Stimulated activated CD8-positive, alpha-beta memory T cell treated with anti-CD3 and anti-CD28 coated beads, Interleukin-7, amount 100 ng/mL, for 48 hours (primary cell): ENCODE measurements at places on chromosomes 7 and 10.

DNA sequence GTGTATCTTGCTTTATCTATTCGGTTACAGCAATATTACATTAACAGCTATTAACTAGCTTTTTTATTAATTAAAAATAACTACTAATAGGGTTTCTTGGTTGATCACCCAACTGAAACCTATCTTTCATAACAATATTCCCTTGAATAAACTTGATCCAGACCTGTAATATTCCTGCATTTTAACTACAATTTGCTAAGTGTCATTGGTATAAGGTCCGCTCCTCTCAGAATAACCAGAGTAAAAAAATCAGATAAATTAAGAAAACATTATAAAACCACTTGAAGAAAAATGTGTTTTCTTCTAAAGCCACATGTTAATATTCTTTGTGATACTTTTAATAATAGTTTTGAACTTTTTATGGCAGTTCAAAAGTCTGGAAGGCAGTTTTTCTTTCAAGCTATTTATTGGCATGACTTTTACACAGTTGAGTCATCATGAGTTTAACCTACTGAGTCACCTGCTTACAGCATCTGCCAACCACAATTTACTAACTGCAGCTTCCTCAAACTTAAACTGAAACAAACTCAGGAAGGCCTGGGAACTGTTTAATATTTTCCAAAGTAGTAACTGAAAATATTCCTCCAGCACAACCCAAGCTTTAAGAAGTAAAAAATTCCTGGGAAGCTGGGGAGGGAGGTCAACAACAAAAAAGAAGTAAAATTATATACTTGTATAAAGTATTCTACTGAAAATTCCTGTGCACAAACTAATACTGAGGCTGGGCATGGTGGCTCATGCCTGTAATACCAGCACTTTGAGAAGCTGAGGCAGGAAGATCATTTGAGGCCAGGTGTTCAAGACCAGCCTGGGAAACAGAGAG lies 103.2 kb downstream of the NRBF2 start:
- DNase-seq: no peak

DNA sequence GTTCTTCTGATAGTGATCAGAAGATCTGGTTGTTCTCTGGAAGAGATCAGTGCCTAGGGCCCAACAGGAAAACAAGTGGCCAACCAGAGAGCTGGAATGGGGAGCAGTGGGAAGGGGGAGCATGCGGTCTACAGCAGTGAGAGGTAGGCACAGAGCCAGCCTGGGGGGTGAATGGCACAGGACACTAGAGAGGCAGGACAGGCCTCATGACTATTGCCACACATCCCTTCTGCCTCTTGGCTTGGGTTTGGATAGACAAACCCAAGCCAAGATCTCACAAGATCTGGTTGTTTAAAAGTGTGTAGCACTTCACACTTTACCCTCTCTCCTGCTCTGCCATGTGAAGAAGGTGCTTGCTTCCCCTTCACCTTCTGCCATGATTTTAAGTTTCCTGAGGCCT lies 224.4 kb downstream of the ARHGAP12 start:
- no peak for DNase-seq

DNA sequence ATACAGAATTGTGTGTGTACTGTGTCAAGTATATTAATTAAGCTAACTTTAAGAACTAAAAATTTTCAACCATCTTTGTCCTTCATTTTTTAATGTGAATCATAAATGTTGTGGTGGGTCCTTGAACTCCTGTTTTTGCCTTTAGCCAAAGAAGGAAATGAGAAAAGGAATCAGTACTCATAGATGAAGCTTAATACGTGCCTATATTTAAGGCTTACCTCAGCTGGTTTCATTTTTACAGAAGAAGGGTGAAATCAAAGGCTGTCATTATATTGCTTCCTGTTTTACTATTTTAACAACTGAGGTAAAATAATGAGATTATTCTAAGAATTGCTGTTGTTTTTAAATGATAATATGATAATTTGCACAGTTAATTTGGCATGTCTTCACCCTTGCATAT lies 6.3 kb upstream of the SNX13 start:
- DNase-seq: no peak

- no peak for DNase-seq
Observed at GRCh38 chr7:137404660-137405317, 61.3 kb upstream of the PTN start.

DNA sequence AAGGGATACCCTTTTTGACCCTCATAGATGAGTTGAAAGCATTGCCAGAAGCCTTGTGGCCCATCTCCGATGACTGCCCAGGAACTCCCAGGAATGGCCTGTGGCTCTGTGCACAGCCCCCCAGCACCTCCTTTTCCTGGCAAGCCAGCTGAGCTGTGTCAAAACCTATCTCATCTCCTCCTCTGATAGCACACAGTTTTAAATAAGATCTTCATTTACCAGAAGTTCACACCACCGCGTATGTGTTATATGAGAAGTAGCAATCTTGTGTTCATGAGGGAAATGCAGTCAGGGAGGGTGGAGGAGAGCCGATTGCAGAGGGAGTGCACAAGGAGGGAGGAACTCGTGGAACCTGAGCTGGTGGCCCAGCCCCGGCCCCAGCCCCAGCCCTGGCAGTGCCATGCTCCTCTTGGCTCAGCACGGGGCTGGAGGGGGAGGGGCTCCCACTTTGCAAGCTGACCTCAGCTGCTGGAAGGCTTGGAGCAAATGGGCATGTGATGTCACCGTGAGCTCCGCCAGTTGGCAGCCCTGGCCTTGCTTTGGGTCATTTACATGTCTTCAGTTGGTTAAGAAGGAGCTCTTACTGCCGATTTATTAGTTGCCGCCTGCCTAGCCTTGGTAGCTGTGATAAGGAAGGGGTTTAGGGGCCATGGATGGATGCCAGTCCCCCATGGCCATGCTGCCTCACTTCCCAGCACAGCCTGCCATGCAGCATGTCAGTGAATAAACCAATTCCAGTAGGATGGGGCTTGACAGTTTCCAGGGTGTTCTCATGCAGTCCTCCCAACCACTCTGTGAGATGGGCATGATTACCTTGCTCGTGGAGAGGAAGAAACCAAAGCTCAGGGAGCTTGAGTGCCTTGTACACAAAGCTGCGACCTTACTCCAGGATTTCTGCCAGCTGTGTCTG lies 20.0 kb downstream of the UNC5B start:
- DNase-seq: no peak

DNA sequence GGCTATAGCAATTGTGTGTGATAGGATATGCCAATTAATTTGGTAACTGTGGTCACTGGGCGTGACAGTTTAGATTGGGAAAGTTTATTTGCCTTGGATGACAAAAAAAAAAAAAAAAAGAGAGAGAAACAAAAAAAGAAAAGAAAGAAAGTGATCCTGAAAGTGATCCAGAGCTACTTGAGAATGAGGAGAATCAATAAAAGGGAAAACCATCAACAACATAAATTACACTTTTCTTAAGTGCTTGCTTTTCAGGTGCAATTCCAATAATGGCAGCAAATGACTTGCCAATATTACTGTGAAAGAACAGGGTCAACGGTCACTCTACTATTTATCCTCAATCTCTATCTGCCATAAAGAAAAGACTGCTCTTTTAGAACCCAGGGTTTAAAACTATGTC lies 191.8 kb upstream of the SEMA3C start:
- no peak for DNase-seq

DNA sequence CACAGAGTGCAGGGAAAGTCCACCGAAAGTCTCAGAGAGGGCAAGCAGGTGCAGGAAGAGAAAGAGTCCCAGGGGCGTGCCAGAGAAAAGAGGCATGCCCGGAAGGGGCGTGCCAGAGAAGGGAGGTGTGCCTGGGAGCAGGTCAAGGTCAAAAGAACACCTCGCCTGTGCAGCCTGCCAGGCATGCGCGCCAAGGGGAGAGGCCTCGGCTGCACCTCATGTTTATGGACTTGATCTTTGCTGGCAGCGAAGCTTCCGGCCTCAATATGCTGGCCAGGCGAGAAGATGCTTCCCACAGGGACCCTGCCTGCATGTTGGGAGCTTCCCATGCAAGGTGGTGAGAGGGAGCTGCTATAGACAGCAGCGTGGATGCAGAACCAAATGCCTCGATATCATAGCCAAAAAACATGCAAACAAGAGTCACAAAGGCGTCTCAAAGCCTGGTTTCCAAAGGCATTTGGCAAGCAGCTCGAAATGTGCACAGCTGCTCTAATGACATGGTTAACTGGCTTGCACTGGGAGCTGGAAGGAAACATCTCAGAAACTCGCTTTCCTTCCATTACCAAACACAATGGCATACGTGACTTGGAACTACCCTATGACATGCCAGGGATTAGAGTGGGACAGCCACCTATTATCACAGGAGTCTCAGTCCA lies 192.5 kb upstream of the PPP2R2D start:
- no peak for DNase-seq

- DNase-seq: no peak
Observed at GRCh38 chr10:127033216-127034033, 128.2 kb downstream of the DOCK1 start.

DNA sequence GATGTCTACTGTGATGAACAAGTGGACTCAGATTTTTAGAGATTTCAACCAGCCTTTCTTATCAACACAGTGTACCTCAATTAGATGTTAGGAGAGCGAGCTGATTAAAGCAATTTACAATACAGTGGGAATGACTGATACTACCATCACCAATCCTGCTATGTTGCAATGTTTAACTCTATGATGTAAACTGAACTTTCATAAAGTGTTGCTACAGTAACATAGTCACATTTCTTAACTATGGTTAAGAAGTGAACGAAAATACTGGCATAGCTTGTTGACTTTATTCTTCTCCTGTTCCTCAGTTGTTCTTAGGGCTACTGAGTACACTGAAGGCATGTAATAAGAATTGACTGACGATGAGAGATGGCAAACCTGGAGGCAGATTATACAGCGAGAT lies 139.8 kb downstream of the MYOF start:
- DNase-seq: no peak

DNA sequence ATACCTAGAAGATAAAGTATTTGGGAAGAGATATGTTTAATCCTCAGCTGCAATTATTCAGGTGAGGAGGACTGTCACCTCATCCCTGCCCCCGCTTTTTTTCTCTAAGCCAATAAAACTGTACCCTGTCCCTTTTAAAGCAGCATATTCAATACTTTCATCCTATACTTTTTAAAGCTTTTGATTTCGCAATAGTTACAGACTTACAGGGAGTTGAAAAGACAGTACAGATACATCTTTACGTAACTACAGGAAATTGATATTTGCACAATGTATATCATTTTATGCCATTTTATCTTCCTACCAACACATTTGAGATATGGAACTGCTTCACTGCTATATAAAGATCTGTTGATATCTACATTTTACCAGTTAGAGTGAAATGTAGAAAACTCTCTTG lies 47.6 kb downstream of the STK17A start:
- DNase-seq: no peak

GRCh38 chr7:141409801-141410329 lies 141.3 kb upstream of the AGK start:
- no peak for DNase-seq

GRCh38 chr7:147023440-147023839 lies 906.8 kb downstream of the CNTNAP2 start:
- DNase-seq: no peak

- DNase-seq: peak; percentile 7
Observed at GRCh38 chr10:12484941-12485805, 135.8 kb downstream of the CAMK1D start.
